ENCODE measurements at places on chromosomes 16 and 17.

- DNase-seq: no peak
These were observed 713 bp downstream of the COX11 start for GRCh38 chr17:54967621-54968261.

GRCh38 chr16:67731071-67731752 is 12.1 kb upstream of the GFOD2 start:
- no peak for DNase-seq

DNA sequence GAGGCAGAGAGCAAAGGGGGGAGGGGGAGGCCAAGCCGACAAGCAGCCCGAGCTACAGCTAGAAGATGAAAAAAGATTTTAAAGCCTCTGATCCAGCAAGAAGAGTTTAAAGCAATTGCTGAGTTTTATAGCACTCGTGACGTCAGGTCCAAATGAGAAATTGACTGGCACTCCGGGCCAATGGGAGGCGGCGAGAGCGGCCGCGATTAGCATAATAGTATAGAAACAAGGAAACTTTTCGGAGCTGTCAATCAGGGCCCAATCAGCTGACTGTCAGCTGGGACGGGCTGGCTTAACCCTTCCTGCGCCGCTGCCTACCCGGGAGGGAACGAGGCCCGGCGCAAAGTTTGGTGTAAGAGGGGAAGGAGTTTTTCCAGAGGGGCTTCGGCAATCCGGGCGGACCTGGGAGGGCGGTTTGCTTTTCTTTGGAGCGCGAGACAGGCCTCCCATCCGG is at the start of gene MAF:
Gene MAF (minus strand): TSS at position 100 of the 454 bp plus-strand sequence. CDS start 835 bp downstream, outside the sequence.
- DNase-seq: peak; percentile 56

- DNase-seq: no peak
These were observed at the start of gene MVP for GRCh38 chr16:29820271-29820701. Gene MVP, plus strand, starts transcription at chr16:29820462. Its CDS starts 10,088 bp downstream, at chr16:29830550.

- DNase-seq: peak; percentile 9
These were observed 597.9 kb downstream of the KCNJ2 start for GRCh38 chr17:70767102-70767701.

- no peak for DNase-seq
These were observed 51.4 kb upstream of the WSCD1 start for GRCh38 chr17:6018788-6019187.

GRCh38 chr16:30780021-30780420 is 7.0 kb downstream of the ZNF629 start:
- DNase-seq: no peak

DNA sequence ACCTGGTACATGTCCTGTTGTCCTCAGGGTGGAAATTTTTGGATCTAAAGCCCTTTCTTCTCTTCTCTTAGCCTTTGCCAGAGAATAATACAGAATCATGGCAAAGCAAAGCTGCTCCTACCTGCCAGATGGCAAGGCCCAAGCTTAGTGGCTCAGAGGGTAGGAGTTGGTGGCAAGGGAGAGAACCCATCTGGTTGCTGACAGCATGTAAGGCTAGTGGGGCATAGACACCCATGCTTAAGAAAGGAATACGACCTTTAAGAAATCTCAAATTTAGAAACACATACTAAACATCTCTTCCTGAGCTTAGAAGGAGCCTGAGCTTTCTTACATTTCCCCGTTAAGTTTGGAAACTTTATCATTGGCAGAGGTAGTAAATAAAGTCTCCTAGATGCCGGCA is 395.0 kb upstream of the SOX9 start:
- DNase-seq: no peak

- DNase-seq: no peak
These were observed 40.6 kb downstream of the ELAC2 start for GRCh38 chr17:12977008-12977751.

GRCh38 chr17:81398176-81398831 is 3.0 kb downstream of the BAHCC1 start:
- no peak for DNase-seq

- no peak for DNase-seq
These were observed 1.1 kb downstream of the C1QBP start for GRCh38 chr17:5437721-5438317.

DNA sequence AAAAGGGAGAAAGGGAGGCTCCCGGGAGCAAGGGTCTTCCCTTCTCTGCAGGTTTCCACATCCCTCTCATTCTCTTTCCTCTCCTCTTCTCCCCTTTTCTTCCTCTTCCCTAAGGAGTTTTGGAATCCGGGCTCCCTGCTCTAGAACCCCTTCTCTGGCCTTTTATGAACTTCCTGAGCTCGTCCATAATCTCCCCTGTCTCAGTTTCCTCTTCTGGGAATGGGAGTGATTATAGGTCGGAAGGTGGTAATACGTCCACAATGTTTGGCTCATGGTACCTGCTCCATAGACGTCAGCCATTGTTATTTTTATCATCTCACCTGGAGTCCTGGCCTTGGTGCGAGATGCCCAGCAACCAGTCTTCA is 467 bp upstream of the EMP2 start:
- no peak for DNase-seq

DNA sequence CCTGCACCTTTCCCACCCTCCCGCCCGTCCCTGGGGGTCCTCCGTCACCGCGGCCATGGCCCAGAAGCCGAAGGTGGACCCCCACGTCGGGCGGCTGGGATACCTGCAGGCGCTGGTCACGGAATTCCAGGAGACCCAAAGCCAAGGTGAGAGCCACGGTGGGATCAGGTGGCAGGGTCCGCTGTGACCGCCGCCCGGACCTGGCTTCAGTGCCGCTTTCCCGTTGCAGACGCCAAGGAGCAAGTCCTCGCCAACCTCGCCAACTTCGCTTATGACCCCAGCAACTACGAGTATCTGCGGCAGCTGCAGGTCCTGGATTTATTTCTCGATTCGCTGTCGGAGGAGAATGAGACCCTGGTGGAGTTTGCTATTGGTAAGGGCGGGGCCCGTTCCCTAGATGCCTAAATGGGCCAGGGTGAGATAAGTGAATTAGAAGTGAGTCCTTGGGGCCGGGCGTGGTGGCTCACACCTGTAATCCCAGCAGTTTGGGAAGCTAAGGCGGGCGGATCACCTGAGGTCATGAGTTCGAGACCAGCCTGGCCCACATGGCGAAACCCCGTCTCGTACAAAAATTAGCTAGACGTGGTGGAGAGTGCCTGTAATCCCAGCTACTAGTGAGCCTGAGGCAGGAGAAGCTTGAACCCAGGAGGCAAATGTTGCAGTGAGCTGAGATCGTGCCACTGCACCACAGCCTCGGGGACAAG is 617 bp downstream of the ARMC7 start:
- DNase-seq: no peak

DNA sequence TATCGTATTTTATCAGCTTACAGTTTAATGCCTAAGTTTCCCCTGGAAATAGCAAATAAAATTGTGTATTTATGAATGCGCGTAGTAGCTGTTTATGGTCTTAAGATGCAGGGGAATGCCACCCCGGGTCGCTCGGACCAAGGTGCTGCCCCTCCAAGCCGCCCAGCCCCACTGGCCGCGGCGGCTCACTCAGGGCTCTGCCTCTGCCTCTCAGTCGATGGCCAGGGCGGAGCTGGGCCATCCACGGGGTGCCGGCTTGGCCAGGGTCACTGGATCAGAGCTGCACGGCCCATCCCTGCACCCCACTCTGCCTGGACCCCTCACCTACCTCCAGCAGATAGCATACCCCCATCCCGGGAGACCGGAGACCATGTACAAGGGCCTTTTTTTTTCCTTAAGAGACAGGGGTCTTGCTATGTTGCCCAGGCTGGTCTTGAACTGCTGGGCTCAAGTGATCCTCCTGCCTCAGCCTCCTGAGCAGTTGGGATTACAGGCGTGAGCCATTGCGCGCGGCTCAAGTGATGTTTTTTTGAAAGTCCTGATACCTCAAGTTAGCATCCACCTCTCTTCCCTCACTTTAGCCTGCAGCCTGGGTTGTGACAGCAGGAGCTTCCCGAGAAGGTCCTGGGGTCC is 11.0 kb downstream of the PRSS27 start:
- no peak for DNase-seq

GRCh38 chr17:63405741-63406261 is 40.3 kb downstream of the CYB561 start:
- peak; percentile 79 for DNase-seq

GRCh38 chr16:80317599-80318037 is 223.2 kb upstream of the DYNLRB2 start:
- DNase-seq: no peak

- no peak for DNase-seq
These were observed 30.3 kb upstream of the CDC42EP4 start for GRCh38 chr17:73342050-73342522.

GRCh38 chr17:2011411-2012371 is 13.4 kb downstream of the RTN4RL1 start:
- DNase-seq: peak; percentile 31

GRCh38 chr17:80449930-80450576 is 26.4 kb downstream of the NPTX1 start:
- no peak for DNase-seq

DNA sequence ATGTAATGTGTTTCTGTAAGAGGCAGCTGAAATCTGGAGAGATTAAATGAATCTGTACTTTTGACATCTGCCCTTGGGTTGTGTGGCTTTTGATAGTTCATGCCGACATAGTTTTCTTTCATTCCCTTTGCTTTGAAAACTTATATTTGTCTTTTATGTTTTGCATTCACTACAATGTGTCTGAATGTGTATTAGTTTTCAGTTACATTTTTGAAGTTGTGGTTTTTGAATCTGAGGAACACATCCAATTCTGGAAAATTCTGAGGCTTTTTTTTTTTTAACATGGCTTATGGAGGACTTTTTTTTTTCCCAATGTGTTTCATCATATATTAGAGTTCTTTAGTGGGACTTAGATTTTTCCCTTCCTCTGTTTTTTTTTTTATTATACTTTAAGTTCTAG is 683.7 kb upstream of the SOX9 start:
- DNase-seq: no peak

GRCh38 chr17:19331134-19331533 is 31.4 kb downstream of the B9D1 start:
- DNase-seq: peak; percentile 69

DNA sequence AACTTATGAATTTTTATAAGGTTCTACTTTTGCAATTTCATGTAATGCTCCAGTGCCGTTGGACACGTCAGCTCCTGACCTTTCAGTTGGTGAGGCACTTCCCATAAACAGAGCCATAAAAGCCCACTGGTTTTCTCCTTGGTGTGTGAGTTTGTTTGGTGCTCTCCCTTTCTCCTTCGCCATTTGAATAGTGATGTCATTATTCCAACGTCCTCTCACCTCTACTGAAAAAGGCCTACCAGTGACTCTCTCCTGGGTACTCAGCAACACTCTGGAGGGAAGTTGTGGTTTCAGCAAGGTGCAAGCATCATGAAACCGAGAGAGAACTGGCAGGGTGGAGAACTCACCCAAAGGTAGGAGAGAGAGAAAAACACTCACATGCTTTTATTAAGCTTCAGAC is 29.6 kb upstream of the HNF1B start:
- DNase-seq: no peak

DNA sequence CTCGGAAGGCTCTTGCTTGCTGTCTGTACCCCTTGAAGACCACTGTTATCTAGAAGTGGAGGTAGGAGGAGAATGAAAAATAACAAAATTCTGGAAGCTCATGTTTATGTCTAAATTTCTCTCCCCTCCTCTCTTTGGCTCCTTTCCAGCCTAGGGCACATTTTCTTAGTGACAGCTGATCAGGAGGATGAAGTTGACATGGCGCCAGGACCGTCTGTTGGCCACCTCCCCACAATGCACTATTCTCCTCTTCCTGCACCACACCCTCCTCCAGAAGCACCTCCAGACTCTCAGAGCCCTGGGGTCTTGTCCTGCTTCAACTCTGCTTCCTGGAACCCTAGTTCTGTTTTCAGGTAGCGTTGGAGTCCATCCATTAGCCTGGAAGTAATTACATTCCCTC is 25.5 kb upstream of the SSTR2 start:
- DNase-seq: no peak

GRCh38 chr17:81162491-81162890 is 2.8 kb upstream of the PVALEF start:
- DNase-seq: no peak

- no peak for DNase-seq
These were observed 6.3 kb upstream of the PABPN1L start for GRCh38 chr16:88872650-88873331.

- no peak for DNase-seq
These were observed 9.1 kb downstream of the ATP2A3 start for GRCh38 chr17:3954976-3955672.

DNA sequence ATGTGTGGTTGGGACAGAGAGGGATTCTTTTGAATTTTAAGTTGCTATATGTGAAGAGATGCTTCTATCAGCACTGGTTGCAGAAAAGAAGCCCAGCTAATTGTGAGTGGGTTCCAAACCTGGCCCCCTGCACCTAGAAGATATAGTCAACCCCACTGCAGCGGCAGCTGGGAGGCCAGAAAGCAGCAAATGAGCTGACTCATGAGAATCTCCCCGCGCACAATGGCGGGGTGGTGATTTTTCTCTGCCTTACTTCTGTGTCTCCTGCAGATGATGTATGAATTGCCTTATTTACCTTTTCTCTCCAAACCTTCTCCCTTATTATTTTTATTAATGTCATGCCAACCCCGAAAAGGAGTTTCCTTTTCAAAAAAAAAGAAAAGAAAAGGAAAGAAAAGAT is 89.7 kb downstream of the MAF start:
- no peak for DNase-seq

GRCh38 chr17:62792447-62792800 is 15.7 kb downstream of the MARCHF10 start:
- no peak for DNase-seq

- no peak for DNase-seq
These were observed 61.3 kb downstream of the NKD1 start for GRCh38 chr16:50609471-50609870.

GRCh38 chr17:732067-732901 is at the start of gene TLCD3A:
Gene TLCD3A, plus strand, starts transcription at chr17:732596. Its CDS starts 52 bp downstream, at chr17:732648.
- peak; percentile 33 for DNase-seq

- no peak for DNase-seq
These were observed 94.3 kb downstream of the MAP2K6 start for GRCh38 chr17:69508814-69509213.

- no peak for DNase-seq
These were observed 35.2 kb downstream of the SRL start for GRCh38 chr16:4206680-4207079.

- DNase-seq: peak; percentile 30
These were observed 55.8 kb upstream of the FASN start for GRCh38 chr17:82153745-82154375.

- DNase-seq: no peak
These were observed 271.5 kb upstream of the C16orf82 start for GRCh38 chr16:26795184-26795583.

DNA sequence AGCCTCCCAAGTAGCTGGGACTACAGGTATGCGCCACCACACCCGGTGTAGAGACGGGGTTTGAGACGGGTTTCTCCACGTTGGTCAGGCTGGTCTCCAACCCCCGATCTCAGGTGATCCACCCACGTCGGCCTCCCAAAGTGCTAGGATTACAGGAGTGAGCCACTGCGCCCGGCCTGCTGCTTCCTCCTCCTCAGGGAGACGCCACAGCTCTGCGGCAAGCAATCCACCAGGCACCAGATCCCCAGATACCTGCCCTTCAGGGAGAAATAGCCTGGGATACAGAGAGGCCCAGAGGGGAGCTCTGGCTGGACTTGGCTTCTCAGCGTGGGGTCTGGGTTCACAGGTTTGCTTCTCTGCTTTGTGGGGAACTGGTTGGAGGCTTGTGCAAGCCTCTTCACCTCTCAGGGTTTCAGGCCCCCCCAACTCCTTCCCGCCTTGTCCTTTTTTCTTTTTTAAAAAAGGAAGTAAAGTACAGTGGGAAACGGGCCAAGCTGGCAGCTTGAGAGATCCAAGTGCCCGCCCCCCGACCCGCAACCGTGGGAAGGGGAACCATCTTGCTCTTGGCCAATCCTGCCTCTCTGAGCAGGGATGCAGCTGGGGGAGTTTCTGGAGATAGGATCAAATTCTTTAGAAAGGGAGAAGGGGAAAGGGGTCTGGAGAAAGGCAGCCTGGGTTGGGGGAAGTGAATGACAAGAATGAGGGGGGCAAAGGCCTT is 2.6 kb upstream of the SPHK1 start:
- DNase-seq: no peak

- no peak for DNase-seq
These were observed 11.2 kb upstream of the KCNJ2 start for GRCh38 chr17:70158180-70158579.
